Fibroblast of skin of back (primary cell): ENCODE measurements at places on chromosomes 5 and 9.

DNA sequence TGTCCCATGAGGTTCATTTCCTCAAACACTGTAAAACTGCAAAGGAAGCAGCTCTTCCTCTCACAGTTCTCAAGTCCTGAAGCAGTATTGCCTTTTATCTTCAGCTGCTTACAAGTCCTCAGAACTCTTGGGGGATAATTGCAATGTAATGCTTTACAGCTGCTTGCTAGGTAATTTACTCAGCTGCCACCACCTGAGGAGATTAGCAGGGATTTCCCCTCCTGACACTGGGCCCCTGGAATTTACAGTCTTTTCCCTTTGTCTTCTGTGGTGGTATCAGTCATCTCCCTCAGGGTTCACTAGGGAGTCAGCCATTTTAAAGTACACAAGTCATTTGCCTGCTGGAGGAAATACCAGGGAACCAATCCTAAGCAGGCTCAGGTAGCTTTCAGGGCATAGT, 754.3 kb upstream of the GRAMD2B start:
- DNase-seq = no peak

DNA sequence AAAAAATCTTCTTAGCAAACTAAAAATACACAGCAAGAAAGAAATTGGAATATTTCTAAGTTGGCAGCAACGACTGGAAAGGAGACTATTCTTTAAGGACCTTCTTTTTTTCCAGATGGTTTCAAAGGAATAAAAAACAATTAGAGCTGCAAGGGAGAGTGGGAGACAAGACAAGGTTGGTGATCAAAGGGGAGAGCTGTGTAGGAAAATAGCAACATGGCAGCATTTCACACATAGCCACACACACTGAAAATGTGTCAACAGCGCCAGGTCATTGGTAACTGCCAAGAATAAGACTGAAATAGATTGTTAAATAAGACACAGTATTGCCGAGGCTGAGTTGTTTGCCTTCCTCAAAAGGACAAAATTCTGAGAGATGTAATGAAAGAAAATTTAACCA, 88.1 kb upstream of the TLE1 start:
- DNase-seq = no peak

DNA sequence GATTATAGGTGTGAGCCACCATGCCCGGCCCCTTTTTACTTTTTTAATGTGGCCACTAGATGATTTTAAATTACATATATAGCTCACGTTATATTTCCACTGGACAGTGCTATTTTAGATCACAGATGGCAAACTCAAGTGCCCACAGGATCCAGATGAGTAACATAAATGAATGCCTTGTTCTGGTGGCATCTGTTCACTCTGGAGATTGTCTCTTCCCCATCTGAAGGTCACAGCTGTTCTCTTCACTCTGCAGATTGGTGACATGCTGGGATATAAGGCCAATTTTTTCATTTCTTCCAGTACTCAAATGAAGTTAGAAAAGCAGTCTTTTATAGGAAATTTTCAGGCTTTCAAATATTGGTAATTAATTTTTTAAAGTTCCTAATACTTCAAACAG, 160.1 kb downstream of the DOCK8 start:
- DNase-seq = no peak

GRCh38 chr9:95981761-95982390, 106.4 kb downstream of the ERCC6L2 start:
- peak; percentile 5 for DNase-seq

DNA sequence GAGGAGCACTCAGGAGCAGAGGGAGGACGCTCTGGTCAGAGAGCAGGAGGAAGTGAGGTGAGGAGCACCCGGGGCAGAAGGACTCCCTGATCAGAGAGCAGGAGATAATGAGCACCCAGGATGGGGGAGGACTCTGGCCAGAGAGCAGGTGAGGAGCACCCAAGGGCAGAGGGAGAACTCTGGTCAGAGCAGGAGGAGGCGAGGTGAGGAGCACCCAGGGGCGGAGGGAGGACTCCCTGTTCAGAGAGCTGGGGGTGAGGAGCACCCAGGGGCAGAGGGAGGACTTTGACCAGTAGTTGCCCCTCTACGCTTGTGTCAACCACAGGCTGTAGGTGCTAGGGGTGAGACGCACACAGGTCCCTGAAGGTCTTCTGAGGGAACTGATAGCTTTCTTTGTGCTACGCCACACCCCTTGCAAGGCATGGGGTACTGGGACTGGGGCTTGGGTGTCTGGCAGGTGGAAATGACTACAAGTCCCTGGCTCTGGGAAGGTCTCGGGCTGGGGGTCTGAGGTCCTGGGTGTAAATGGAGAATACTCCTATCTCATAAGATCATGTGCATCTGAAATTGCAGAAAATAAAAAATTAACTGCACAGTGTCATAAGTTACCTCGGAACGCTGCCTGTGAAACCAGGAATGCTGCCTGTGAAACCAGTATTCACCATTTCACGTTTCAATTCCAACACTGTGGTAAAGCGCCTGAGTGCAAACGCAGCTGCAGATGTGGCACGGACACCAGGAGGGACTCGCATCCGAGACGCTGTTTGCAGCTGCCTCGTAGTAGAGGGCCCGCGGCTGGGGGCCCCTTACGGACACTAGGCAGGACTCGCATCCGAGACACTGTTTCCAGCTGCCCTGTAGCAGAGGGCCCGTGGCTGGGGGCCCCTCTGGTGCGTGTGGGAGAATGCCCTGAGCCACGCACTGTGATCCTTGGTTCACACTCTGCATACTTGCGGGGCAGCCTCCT, 27.0 kb upstream of the SLC6A3 start:
- DNase-seq = no peak
